Left renal cortex interstitium (tissue), 4 donors: ENCODE measurements at places on chromosomes 11 and 22. TPM values are rescaled to one million over a fixed set of nuclear protein-coding genes. Genes with fewer than 3 reads are reported as not detected.

ST13 gene
- polyA plus RNA-seq, result 589 TPM

SUSD2 gene
- 14.8 TPM for polyA plus RNA-seq

DNA sequence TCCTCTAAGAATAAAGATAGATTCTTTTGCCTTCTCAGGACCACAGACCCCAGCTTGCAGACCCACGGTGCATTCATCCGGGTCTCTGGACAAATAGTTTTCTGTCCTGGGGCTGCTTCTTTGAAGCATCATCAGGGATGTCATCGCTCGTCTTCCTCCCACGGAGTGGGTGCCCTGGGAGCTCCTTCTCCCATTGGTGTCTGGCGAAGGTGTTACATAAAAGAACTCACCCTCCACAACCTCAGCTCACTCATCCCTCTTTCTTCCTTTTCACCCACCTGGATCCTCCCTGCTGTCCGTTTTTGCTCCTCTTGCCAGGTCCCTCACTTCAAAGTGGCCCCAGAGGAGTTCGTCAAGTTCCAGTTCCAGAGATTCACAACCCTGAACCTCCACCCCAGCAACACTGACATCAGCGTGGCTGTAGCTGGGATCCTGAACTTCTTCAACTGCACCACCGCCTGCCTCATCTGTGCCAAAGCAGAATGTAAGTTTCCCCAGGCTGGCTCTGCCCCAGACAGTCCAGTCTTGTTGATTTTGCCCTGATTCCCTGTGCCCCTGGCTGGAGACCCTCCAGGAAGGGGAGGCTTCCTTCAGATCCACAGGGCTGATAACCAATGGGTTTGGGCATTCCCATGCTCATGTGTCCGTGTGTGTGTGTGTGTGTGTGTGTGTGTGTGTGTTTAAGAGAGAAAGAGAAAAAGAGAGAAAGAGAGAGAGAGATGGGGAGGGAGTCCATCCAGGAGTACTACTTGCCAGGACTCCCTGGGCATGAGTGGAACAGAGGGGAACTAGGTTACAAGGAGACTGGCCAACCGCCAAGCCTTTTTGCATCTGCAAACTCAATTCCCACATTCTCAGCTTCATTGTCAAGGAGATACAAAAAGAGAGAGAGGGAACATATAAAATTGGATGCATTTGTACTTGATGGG is 204.2 kb upstream of the TBCEL start:
- no peak for DNase-seq

DNA sequence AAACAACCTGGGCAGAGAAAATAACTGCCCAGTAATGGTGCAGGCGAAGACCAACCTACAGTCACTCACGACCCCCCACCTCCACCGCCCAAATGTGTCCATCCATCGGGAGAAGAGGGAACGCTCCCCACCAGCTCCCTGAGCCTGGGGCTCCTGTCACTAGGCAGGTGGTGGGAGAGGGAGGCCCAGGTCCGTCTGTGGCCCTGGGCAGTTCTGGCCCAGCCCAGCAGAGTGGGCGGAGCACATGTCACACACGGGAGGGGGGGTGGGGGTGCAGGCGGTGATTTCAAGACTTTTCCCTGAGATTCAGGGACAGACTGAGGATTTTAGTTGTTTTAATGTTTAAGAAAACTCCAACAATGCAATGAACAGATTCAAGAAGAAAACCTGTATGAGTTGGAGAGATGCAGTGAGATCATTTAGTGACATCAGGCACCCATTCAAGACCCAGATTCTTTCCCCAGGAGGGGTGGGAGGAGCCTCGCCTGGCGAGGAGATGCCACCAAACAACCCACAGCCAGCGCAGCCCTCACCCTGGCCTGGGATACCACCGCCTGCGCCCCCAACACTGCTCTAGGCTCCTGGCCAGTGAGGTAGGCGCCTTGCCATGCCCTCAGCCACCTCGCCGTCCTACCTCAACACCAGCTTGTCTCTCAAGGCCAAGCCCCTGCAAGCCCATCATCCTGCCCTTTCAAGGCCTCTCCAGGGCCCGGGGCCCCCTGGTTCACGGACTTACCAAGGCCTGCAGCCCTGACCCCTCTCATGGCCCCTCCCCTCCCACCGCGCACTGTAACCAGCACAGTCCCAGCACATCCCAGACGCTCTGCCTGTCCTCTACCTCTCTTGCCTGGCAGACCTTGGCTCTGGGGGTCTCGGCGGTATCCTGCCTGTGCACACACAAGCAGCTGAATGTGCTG is 36.8 kb downstream of the TBX1 start:
- DNase-seq, result no peak

RAB36 gene
- polyA plus RNA-seq, result 14.0 TPM

NAV2 gene
- polyA plus RNA-seq, result 29.7 TPM

GRCh38 chr11:2631161-2631560 is 68.6 kb downstream of the KCNQ1OT1 start:
- no peak for DNase-seq

DNA sequence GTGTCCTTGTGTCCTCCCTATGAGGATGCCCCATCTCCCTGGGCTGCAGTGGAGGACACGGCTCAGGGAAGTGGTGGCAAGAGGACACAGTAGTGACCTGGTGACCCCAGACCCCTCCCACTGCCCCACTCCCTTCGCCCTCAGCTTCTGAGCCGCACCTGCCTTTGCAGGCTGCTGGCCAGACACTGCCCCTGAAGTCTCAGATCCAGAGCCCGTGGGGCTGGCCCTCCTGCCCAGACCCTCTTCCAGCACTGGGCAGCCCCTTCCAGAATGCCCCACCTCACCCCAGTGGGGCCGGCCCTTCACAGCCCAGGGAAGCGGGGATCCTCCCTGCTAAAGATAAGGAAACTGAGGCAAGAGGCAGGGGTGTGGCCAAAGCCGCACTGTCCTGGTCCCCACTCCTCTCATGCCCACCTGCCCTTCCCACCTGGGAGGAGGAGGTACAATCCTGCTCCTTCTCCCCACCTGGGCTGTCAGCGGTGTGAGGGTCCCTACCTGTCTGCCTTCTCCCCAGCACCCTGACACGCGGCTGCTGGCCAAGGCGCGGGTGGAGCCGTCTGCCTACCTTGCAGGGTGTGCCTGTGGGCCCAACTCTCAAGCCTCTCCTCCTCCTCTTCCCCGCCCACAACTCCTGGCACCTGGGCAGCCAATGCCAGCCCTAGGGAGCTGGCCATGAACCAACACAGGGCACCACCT is 17.3 kb downstream of the TRPM5 start:
- DNase-seq, result no peak

DNA sequence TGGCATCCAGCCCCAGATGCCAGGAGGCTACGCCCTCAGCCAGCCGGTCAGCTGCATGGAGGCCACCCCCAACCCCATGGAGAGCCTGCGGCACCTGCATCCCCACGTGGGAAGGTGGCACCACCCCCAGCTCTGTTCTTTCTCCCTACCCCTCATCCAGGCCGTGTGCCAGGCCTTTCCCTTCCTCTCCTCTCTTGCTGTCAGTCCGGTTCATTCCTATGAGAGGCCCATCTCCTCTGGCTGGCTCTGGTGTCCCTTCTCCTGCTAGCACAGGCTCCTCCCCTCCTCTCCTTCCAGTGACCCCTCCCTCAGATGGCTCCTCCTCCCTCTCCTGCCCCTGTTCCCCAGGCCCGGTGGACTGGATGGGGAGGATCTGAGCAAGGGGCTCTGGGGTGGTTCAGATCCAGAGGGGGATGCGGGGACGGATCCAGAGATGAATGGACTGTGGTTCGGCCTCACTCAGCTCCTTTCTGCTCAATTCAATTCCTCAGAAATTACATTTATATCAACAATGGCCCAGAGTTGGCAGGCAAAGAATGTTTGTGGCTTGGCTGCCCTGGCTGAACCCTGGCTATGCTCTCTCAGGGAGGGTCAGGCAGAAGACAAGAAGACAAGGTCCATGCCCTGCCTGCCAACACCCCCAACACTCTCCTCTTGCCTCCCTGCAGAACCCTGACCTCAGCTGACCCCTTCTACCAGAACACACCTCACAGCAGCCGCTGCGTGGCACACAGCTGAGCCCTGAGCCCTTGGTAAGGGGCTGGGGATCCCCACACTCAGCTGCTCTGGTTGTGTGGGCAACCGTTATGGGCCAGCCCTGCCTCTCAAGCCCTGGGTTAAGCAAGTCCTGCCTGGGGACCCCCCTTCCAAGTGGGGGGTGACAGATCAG is 18.5 kb upstream of the LRRC10B start:
- DNase-seq, result no peak

DNA sequence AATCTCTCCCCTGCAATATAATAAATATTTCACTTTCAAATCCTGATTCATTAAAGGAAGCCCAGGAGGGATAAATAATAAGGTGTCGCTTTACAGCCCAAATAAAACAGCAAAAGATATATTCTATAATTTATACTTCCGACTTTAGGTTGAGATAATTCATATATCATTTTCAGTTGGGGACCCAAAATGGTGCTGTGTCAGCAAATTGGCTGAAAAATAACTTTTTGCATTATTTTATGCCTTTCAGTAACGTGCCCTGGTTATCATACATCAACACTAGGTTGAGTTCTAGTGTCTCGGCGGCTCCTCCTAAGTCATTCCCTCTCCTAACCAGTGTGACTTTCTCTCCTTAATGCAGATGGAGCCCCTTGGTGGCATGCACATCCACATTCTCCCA is 278.2 kb downstream of the NXPE2 start:
- DNase-seq, result no peak
